ENCODE measurements at places on chromosomes 16 and 17. TPM values are rescaled to one million over a fixed set of nuclear protein-coding genes. Genes with fewer than 3 reads are reported as not detected.

Gene HCRT
- not detected for polyA plus RNA-seq

- DNase-seq: no peak
Measured at GRCh38 chr16:81198635-81199034, 39.9 kb upstream of the BCO1 start.

- DNase-seq: no peak
Measured at GRCh38 chr16:31276600-31276999, 16.8 kb downstream of the ITGAM start.

GRCh38 chr17:49108318-49108717 is 24.3 kb upstream of the B4GALNT2 start:
- DNase-seq: peak; percentile 37

DNA sequence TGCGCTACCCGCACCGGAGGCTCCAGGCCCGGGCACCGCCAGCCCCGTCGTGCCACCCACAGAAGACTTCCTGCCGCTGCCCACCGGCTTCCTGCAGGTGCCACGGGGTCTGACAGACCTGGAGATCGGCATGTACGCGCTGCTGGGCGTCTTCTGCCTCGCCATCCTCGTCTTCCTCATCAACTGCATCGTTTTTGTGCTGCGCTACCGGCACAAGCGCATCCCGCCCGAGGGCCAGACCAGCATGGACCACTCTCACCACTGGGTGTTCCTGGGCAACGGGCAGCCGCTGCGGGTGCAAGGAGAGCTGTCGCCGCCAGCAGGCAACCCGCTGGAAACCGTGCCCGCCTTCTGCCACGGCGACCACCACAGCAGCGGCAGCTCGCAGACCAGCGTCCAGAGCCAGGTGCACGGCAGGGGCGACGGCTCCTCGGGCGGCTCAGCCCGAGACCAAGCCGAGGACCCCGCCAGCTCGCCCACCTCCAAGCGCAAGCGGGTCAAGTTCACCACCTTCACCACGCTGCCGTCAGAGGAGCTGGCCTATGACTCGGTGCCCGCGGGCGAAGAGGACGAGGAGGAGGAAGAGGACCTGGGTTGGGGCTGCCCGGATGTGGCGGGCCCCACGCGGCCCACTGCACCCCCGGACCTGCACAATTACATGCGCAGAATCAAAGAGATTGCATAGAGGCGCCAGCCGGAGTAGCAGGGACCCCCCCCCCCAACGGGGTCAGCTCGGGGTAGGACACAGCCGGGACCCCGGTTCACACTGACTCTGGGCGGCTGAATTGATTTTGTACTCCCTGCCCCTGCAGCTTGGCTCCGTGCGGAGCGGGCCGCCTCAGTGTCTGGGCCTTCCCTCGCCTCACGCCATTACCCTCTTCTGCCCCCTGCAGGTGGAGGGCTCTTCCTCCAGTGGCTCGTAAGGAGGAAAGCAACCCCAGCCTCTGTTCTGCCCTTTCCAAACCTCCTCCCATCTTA is 58.5 kb downstream of the TMEM132E start:
- DNase-seq: peak; percentile 32
